Activated naive CD8-positive, alpha-beta T cell treated with anti-CD3 and anti-CD28 coated beads, Interleukin-2, amount 50 U/mL, for 24 hours (primary cell): ENCODE measurements at places on chromosomes 2 and 18.

DNA sequence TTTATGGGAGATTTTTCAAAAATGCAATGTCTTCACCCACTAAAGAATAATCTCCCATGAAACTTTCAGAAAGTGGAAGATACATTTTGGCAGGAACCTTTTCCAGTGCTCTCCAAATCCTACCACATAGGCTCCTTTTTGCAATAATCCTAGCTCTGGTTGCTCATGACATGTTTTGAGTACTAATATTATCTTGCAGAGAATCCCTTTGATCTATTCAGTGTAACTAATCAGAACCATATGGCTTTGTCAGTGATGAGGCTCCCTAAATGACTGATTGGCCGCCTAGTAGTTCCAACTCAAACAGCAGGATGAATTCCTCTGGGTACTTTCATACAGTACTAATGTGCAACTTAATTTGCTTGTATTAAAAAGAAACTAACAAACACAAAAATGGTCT is 544.0 kb upstream of the FAM98A start:
- no peak for DNase-seq

DNA sequence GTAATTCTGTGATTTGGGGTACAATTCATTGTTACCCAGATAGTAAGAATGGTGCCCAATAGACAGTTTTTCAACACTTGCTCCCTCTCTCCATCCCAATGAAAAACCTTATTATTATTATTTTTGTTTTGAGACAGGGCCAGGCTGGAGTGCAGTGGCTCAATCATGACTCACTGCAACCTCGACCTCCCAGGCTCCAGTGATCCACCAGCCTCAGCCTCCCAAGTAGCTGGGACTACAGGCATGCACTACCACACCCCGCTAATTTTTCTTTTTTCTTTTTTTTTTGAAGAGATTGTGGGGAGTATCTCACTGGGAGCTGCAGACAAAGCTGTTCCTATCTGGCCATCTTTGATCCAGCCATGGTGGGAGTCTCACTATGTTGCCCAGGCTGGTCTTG is 7.2 kb downstream of the TGFA start:
- no peak for DNase-seq

- DNase-seq: no peak
These were observed 21.0 kb downstream of the KDSR start for GRCh38 chr18:63346031-63346430.

DNA sequence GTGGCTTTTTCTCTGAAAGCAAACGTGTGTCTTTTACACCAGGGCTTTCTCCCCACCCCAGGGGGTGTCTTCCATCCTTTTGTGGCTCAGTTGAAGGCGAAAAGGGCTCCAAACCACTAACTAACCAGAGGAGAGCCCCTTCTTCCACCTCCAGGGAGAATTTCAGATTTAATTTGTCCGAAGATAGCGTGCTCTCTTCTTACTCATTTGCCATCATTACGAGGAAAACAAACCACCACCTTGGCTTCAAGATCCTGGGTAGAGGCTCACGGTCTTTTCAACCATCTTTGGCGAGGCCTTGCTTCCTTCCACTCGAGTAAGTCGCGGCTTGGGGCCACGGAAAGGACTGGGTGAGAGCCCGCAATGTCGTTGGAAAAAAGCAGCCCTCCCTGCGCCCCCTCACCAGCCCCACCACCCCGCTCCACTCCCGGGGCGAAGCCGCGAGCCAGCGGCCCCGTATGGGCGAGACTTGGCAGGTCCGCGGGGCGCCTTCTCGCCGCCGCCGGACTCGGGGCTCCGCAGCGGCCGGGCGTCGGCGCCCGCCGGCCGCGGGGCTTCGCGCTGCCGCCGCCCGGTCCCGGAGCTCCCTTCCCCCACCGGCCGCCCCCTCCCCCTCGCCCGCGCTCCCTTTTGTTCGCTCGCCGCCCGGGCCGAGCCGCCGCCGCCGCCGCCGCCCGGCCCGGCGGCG is 1.7 kb upstream of the ZNF532 start:
- peak; percentile 8 for DNase-seq

DNA sequence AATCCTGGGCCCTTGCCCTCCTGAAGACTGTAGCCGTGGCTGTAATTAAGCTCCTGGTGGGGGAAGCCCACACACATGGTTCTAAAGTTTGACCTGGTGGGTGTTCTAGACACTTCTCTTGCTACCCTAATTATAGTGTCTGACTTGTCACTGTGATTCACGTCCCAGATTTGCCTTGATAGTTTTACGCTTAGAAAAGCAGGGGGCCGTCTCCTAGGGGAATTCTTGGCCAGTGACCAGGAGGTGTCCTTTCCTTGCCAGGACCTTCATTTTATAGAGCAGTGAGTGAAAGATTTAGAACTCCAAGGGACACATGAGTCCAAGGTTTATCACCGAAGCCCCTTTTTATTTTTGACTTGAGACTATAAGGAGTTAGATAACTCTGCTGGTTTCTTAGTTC is 9.0 kb downstream of the TMEM214 start:
- no peak for DNase-seq

DNA sequence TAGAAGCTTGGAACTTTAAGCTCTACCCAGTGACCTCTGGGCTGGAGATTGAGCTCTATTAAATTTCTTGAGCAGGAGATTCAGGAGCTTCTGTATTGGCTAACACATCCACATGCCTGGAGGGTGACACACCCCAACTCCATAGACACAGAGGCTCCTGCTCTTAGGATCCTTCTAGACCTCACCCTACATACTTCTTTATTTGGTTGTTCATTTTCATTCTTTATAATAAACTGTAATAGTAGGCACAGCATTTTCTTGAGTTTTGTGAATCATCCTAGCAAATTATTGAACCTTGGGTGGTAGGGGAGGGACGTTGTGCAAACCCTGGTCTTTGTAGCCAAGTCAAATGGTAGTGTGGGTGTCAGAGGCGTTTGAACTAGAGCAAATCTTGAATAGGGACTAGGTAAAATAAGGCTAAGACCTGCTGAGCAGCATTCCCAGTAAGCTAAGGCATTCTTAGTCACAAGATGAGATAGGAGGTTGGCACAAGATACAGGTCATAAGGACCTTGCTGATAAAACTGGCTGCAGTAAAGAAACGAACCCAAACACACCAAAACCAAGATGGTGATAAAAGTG is 323.8 kb upstream of the GALNT5 start:
- no peak for DNase-seq

DNA sequence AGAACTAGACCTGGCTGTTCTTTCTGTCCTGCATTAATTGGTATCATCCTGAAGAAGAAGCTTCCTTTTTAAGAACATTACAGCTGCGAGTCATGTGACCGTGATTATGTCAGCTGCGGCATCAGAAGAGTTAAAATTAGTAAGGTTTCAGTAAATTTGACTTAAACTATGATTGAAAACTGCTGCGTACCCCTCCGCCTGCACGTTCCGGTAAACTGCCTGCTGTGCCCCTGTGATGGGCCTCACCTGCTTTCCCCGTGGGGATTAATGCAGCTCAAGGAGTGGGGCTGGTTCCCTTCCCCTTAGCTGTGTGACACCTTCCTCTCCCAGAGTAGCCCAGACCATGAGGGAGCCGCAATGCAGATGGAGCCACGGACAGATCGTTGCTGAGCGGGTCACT is 36.1 kb upstream of the MYO3B start:
- DNase-seq: no peak

DNA sequence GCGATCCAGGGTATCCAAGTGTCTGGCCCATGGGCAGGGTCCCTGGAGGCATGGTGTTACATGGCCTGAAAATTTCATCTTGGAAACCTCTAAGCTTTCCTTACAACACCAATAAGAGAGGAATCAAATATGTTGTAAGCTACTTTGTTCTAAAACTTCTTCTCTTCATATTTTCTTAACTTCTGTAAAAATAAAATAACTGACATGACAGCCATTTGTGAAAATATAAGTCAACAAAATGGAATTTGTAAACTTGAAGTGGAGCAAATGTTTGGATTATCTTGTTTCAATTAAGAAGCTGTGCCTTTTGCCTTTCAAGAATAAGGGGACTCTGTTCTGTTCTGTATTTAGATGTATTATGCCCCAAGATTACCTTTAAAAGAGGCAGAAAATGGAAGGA is 319.7 kb downstream of the LPIN1 start:
- DNase-seq: no peak

GRCh38 chr2:48174503-48174902 is 268.2 kb upstream of the FBXO11 start:
- DNase-seq: no peak

DNA sequence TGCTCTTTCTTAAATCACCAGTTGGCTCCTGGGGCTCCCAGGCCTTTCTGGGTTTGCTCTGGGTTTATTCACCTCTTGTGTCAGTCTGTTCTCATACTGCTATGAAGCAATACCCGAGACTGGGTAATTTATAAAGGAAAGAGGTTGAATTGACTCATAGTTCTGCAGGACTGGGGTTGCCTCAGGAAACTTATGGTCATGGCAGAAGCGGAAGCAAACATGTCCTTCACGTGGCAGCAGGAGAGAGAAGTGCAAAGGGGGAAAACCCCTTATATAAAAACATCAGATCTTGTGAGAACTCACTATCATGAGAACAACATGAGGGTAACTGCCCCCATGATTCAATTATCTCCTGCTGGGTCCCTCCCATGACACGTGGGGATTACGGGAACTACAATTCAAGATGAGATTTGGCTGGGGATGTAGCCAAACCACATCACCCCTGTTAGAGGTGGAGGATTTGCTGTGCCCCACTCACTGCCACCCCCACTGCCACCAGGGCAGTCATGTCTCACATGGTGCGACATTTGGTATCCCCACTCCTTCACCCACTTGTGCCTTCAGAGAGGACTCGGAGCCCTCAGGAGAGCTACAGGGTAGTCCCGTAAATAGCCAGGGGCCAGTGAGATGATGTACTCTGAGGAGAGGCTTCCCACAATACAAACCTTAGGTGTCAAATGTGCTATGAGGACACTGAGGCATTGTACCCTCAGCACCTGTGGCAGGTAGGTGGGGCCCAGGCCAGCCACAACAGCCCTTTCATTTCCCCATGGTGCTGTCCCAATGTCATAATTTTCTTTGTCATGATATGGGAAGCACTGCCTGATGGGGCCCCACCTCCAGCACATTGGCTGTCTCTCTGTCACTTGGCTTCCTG is 35.7 kb downstream of the CDC42EP3 start:
- peak; percentile 66 for DNase-seq

DNA sequence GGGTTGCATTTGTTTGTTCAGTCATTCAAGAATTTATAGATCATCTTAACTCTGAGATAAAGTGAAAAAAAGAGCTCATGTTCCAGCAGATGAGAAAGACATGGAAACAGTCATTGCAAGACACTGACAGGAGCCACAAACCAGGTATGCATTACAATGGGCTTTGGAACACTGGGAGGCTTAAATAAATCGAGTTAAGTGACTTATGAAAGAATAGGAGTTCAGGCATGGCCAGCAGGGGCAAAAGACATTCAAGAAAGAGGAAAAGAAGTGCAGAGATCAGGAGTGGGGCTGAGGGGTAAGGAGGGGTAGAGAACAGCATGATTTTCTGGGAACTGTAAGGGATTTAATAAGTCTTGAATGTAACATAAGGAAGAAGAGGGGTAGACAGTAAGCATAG is 121.2 kb upstream of the EPC2 start:
- DNase-seq: no peak

DNA sequence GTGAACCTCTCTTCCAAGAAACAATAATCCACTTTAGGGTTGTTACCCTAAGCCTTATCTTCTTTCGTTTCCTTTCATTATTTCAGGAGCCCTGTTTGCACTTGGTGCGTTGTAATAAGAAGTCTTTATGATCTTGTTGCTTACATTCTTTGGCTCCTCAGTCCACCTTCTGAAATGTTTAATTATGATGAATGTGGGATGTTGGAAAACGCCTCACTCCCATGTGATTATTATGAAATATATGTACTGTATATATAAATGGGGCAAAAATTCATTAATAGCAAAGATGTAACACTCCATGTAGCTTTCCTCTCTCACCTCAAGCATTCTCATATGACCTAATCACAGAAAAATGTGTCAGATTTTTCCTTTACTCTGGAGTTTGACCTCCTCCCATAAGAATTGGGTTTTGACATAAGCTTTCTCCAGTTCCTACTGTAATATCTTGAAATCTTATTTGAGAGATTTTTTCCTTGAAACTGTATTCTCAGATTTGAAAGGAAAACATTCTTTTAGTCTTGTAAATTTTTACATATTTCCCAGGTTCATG is 397.2 kb upstream of the FANCL start:
- no peak for DNase-seq

DNA sequence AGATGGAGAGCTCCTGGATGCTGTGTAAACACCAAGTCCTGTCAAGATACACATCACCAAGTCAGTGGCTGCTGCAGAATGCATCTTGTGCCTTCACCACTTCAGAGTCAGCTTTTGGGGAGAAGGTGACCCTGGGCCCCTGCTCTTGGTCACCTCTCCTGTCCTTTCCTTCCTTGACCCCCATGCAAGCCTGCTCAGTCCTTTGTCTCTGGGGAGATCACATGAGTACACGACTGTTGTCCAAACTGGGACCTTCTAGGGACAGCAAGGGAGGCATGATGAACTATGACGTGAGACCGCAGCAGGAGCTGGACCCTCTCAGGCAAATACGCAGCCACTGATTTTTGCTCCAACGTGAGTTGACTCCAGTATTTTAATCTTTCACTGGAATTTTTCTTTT is 706.9 kb upstream of the ID2 start:
- DNase-seq: no peak

- no peak for DNase-seq
These were observed 59.3 kb downstream of the NTSR2 start for GRCh38 chr2:11610624-11611242.

DNA sequence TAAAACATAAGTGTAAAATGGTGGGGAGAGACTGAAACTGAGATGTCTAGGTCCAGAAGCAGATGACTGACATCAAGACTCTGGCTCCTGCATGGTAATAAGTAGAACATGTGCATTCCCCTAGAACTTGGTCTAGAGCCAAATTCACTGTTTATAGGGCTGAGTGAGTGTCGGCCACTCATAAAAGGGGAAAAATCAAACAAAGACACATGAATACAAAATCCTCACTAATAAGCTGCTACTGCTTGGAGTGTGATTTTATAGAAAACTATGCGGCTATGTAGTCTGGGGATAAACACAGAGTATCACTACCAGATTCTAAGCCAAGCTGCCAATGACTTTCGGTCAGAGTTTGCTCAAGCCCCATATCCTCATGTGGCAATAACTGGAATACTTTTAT is 1080.8 kb upstream of the DDX18 start:
- DNase-seq: no peak

GRCh38 chr18:54119524-54120019 is 104.9 kb downstream of the MBD2 start:
- no peak for DNase-seq

- no peak for DNase-seq
These were observed 148.9 kb downstream of the ZEB2 start for GRCh38 chr2:144370937-144371584.

DNA sequence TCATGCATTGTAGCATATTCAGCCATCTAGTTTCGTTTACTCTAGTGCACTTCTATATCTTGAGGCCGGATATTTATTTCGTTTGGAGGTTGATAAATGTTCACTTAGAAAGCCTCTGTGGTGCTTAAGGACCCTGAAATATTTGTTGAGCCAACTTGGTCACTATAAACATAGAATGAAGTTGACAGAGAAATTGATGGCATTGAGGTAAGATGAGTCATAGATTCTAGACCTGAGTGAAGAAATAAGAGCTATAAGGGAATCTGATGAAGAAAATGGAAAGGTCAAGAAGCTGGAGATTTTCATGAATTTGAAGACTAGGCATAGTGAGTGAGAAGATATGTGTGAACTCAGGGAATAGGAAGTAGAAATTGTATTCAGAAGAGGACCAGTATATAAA is 35.9 kb downstream of the EPC2 start:
- no peak for DNase-seq
